Stimulated activated CD8-positive, alpha-beta memory T cell treated with anti-CD3 and anti-CD28 coated beads, Interleukin-2, amount 100 ng/mL, for 1 hour (primary cell): ENCODE measurements at places on chromosomes 7 and 10.

- DNase-seq = no peak
Measured at GRCh38 chr7:17741426-17741825, 198.9 kb downstream of the SNX13 start.

DNA sequence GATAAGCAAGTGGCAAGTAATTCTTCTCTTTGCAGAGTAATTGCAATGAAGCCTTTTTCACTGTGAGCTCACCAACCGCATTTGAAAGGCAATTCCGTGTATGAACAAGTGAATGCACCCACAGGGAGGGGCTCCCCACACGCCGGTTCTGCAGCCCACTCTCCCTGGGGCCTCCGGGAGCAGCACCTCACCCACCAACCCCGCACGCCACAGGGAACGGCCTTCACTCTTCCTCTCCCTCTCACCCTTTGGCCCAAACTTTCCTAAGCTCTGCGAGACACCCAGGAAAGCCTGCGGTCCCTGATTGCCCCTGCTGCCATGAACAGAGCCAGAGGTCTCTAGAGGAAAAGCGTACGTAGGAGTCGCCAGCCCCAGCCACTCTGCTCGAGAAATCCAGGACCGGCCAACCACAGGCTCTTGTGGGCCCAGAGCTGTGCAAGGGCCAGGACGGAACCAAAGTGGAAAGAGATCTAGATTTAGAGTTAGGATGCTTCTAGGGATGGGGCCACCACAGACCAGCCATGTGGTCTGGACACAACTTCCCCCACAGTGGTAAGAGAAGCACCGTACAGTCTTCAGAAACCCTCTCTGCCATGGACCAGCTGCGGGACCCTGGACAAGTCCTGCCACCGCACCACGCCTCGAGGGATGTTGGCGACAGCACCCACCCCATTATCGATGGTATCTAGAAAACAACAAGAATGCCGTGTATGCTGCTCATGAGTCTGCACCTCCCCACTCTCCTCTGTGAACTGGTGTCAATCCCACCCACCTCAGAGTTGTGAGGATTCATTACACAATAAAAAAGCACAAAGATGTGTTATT, 3.6 kb downstream of the WDR86 start:
- DNase-seq = no peak

DNA sequence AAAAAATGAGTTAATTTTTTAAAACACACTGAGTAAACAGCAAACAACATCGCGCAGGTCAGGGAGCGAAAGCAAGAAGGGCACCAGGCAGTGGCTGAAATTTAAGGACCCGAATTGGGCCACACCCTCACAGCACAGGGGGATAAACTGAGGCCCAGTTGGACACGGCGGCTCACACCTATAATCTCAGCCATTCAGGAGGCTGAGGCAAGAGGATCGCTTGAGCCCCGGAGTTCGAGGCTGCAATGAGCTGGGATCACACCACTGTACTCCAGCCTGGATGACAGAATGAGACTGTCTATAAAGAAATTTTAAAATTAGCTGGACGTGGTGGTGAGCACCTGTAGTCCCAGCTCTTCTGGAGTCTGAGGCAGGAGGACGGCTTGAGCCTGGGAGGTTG, 69.6 kb downstream of the PDGFA start:
- DNase-seq = no peak

GRCh38 chr7:96596120-96596826, 113.4 kb downstream of the SEM1 start:
- no peak for DNase-seq

- DNase-seq = no peak
Measured at GRCh38 chr10:129933456-129934092, 30.5 kb downstream of the EBF3 start.

DNA sequence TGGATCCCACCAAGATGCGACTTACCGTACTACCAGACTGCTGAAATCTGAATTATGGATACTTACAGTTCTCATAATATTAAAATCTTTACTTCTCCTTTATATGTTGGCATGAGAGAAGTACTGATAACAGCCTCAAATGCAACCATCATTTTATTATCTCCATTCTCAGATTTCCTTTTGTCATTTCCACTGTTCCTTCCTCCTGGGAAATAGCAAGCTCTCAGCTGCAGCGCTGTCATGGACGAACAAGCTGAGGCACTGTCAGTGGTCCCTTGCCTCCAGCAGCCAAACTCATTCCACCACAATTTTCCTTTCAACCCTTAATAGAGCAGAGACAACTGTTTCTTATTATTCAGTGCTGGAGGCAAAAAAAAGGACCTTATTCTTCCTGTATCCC, 478.4 kb downstream of the ARL4A start:
- no peak for DNase-seq

GRCh38 chr7:143381427-143382125, 431 bp downstream of the ZYX start:
- no peak for DNase-seq

DNA sequence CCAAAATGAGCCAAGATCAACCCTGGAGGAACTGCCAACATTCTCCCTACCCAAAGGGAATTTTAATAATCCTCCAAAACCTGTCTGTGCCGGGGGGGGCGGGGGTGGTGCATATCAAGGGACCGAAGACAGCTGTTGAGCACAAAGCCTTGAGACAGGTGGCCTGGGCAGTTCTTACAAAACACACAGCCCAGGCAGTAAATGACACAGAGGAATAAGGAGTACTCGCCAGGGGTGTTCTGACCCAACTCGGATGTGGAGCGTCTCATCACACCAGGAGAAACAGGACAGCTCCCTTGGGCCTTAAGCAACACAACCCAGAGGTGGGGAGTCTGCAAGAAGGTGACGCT, 35.6 kb downstream of the PLAC9 start:
- DNase-seq = no peak

DNA sequence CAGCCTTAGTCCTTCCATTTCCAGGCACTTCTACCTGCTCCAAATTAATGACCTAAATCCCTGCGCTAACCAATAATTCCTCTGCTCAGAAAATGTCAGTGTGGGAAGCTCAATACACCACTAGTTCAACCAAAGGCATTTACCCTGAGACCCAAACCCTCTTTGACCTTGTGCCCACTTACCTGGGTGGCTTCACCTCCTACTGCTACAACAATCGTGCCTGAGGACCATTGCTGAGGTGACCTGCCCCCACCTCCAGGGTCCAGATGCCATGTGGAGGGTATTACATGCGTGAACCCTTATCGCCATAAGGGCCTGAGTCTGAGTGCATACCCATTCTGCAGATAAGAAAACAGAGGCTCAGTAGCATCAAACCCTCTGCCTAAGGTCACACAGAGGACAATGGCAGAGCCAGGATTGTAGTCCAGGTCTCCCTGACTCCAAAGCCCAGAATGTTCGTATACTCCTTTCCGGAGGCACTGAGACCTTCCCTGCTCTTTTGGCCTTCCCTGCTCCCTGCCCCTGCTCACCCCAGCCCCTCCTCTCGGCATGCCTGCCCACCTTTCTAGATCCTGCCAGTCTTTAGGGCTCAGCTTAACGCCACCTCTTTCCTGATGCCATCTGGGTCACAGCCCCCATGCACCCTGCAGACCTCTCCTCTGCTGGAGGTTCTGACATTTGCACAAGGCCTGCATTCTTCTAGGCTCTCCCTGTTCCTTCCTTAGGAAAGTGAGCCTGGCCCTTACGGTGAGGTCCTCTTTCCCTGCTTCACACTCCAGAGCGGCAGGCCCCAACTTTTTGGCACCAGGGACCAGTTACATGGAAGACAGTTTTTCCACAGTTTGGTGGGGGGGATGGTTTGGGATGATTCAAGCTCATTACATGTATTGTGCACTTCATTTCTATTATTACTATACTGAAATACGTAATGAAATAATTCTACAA, 94.9 kb downstream of the CHST15 start:
- no peak for DNase-seq

GRCh38 chr10:3467052-3467951, 294.7 kb upstream of the PITRM1 start:
- DNase-seq = no peak

GRCh38 chr10:75143353-75143752, 31.9 kb downstream of the SAMD8 start:
- DNase-seq = no peak

- no peak for DNase-seq
Measured at GRCh38 chr10:11608159-11609013, 3.1 kb downstream of the USP6NL start.

- no peak for DNase-seq
Measured at GRCh38 chr10:78777466-78777865, 291.3 kb upstream of the ZMIZ1 start.

GRCh38 chr7:154906736-154907355, 96.1 kb downstream of the PAXIP1 start:
- no peak for DNase-seq

DNA sequence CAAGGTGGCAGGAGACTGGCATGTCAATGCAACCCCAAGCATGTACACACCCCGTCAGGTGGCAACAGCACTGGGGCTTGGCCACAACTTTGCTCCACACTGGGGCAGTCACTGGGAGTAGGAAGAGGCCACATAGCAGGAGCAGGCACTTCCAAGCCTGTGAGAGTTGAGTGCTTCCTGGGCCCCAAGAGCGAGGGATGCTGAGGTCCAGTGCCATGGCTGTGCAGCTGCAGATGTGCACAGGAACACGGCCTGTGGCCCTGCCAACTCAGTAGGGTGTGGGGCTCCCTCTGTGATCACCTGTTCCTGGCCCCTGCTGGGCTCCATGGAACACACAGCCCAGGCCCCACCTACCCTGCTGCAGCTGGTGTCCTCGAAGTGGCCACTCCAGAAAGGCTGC, 932.8 kb upstream of the SORCS1 start:
- DNase-seq = no peak

DNA sequence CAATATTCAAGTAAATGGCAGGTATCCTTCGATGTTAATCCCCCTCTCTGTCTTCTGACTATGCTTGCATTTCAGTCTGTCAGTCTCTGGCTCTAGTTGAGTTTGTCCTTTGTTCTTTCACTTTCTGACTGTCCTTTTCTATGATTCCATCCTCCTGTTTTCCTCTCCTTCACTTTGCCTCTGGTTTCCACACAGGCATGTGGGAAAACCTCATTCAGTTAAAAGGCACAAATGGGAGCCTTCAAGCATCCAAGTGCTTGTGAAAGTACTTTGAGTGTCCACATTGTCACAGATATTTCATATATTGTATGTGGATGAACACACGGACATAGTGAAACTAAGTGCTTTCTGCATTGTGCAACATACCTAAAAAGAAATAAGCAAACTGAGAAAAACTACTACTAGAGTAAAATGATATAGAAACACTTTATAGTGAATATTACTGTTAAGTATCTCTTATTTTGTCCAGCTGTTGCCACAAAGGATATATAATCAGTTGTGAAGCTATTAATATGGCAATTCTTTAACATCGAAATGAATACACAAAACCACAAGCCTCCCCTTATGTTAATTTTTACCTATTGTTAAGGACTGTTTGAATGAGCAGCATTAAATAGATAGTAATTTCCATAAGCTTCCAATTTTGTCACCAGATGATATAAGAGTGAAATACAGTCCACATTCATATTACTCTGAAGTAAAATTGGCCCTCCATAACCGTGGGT, 71.7 kb downstream of the NRBF2 start:
- DNase-seq = no peak

- no peak for DNase-seq
Measured at GRCh38 chr7:133730360-133730759, 396.8 kb upstream of the LRGUK start.

- DNase-seq = no peak
Measured at GRCh38 chr7:127997226-127997922, 33.9 kb downstream of the LRRC4 start.

DNA sequence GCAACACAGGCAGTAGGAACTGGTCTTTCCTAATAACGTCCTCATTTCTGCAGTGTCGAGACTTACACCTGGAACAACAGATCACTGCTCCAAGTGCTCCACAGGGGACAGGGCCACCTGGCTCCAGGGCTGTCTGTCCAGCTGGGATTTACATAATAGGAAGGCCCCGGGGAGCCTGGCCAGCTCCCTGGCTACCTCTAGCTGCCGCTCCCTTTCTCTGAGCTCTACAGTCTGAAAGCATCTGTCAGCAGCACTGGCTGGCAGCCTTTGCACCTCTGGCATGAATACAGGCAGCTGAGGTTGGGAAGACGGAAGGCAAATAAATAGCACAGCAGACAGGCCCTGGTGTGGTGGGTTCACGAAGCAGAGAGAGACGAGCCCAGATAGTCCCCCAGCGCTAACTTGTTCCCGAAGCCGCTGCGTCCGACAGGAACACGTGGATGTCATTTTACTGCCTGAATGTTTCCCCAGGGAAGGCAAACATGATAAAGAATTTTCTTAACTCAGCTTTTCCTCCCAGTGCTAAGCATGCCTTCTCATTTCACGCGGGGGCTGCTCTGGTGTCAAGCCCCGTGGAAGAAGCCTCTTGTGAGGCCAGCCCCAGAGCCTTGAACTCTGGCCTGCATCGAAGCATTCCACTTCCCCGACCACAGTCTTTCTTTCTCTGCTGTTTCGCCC, 105.4 kb downstream of the ITIH5 start:
- DNase-seq = no peak

DNA sequence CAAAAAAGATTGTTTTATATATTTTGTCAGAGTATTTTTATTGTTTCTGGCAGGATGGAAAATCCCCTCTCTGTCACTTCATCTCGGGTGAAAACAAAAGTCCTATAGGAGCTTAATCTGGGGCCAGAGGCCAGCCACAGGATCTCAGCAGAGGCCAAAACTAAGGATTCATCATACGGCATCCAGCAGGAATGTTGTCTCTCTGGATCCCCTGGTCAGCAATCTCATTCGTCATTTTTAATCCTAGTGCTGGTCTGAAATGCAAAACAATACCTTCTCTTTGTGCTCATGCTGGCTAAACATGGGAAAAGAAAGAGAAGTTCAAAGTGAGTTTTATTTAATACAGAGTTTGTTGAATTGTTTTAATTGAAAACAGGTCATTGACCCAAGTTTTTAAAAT, 482.5 kb upstream of the AUTS2 start:
- no peak for DNase-seq

DNA sequence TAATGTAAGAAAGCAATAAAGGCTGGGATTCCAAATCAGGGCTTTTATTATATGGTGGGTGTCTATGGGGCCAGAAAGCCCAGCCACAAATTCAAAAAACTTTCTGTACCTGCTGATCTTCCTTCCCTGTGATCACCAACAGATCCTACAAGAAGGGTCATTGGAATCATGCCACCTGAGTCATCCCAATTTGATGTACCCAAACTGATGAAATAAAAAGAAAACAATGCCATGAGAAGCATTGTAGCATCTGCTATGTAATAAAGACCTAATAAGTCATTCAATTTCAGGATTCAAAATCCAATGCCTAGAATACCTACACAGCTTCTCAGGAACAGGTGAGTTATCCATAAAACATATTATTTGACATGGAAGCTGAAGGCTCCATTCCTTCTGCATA, 228.8 kb downstream of the DKK1 start:
- DNase-seq = no peak

GRCh38 chr10:2212244-2212834, 475.0 kb upstream of the ADARB2 start:
- DNase-seq = no peak

- no peak for DNase-seq
Measured at GRCh38 chr10:29595636-29596225, 39.0 kb downstream of the SVIL start.

GRCh38 chr10:64813391-64813790, 1292.2 kb downstream of the REEP3 start:
- DNase-seq = no peak

- no peak for DNase-seq
Measured at GRCh38 chr7:102864958-102865357, 47.8 kb upstream of the LRRC17 start.
